ENCODE measurements at places on chromosomes 5 and 9.
A peak's percentile ranks its signal among the peaks of the same experiment; 100 is the strongest.

GRCh38 chr5:143638654-143639053 is 173.3 kb upstream of the HMHB1 start:
- DNase-seq: no peak

GRCh38 chr9:129415942-129416651 is 204.8 kb downstream of the C9orf50 start:
- DNase-seq: no peak

DNA sequence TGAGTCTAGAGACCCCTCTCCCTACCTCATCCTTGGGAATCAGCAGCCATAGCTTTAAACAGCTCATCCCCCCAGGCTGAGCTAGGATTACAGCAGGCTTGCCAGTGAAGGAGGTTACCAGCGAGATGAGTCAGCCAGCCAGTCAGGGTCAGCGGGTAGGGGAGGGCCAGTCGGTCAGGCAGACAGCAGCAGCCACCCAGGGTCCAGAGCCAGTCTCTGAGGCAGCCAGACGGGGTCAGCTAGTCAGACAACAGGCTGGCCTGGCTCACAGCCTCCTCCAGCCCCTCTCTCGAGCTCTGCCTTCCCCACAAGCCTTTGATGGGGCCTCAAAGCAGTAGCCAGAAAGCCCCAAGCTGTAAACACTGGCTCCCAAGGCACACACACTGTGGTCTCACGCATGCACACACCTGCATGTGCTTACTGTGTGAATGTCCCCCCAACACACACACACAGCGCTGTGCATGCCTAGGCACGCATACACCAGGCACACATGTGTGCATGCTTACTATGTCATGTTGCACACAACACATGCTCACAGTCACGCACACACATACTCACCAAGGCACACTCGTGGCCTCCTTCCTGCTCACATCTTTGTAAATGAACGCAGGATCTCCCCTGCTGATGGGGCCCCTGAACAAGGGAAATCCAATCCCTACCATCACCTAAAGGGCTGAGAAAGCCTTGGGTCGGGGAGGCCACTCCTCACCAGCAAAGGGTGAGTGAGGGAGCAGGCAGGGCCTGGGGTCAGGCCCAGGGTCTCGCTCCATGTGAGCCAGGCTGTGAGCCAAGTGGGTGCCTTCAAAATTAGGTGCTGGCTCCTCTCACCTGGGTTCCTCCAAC is 28.2 kb upstream of the CPLX2 start:
- DNase-seq: no peak

GRCh38 chr5:79809743-79810142 is 120.1 kb downstream of the CMYA5 start:
- DNase-seq: no peak

GRCh38 chr5:130110328-130110727 is 206.1 kb downstream of the CHSY3 start:
- DNase-seq: no peak

- no peak for DNase-seq
Measured at GRCh38 chr9:90044263-90044662, 439.5 kb downstream of the GADD45G start.

DNA sequence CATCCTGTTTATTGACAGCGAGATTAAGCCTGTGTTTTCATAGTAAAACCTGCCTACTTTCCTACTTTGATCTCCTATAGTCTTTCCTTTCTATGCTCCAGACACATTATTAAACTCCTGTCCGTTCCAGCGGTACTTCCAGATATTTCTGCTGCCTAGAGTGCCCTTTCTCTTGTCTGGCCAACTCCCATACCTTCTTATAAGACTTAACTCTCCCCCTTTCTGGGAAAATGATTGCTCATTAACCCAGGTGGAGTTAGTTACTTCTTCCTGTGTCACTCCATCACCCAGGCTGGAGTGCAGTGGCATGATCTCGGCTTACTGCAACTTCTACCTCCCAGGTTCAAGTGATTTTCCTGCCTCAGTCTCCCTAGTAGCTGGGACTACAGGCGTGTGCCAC is 33.1 kb downstream of the KDM4C start:
- no peak for DNase-seq

GRCh38 chr9:83707518-83707767 is 315 bp downstream of the UBQLN1 start:
- DNase-seq: no peak

DNA sequence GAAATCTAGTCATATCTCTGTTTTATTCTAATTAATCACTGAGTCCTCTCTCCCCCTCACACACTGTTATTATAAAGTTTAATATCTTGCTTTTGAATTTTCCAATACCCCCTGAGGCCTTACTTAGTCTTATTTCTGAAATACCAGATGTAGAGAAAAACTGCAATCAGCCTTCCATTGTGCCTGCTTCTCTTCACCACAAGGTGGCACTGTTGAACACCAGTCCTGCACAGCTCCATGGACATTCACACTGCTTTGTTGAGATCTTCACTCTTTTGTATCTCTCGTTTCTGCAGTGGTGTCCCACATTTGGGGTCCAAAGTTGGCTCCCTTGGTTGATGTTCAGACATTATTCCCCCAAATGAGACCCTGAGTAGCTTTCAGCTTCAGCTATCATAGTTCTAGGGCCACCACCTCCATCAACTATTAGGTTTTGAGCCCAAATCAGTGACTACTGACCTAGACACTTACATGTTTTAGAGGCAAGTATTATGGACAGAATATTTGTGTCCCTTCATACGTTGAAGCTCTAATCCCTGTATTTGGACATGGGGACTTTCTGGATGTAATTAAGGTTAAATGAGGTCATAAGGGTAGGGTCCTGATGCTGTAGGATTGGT is 24.3 kb downstream of the BOD1 start:
- DNase-seq: no peak

- no peak for DNase-seq
Measured at GRCh38 chr9:136696502-136696901, 9.2 kb upstream of the AGPAT2 start.

GRCh38 chr5:125408448-125409233 is 662.2 kb upstream of the ZNF608 start:
- no peak for DNase-seq

GRCh38 chr5:53169933-53170332 is 60.4 kb upstream of the MOCS2 start:
- no peak for DNase-seq

- no peak for DNase-seq
Measured at GRCh38 chr5:56176155-56176798, 56.9 kb downstream of the ANKRD55 start.

- no peak for DNase-seq
Measured at GRCh38 chr5:79983618-79984017, 7.4 kb downstream of the MTX3 start.

DNA sequence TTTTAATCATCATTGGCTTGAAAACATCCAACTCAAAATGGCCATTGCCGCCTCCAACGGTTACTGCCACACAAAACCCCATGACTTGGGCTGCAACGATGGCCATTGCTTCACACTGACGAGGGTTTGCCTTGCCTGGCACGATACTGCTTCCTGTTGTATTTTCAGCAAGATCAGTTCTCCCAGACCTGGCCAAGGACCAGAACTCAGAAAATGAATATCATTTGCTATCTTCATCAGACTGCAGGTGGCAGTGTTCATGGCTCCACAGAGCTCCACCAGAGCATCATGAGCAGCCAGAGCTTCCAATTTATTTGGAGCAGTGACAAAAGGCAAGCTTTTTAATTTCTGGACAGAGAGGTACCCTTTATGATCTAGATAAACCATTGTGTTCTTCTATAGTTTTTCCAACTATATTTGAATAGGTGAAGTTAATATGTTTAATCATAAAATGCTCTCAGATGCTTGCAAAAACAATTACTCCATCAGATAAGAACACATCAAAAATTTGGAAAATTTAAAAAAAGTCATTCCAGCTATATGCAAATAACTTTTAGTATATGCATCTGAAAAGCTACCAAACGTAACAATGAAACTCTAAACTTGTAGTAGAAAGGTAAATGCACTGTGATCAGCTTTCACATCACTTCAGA is 10.4 kb downstream of the AMACR start:
- no peak for DNase-seq

DNA sequence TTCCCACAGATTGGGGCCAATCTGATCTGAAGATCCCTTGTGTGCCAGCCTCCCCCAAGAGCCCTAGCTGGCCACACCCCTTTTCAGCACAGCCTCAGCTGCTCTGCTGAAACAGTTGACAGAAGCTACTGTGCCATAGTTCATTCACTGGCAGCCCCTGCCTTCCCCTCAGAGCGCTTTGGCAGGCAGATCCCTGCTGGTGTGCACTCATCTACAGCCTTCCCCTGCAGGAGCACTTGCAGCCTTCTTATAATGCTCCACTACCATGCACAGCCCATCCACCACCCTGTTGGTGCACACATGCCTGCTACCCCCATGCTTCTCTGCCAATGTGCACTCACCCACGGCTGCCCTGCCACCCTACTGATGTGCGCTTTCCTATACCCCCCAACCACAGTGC is 471.3 kb downstream of the MTRR start:
- DNase-seq: no peak

DNA sequence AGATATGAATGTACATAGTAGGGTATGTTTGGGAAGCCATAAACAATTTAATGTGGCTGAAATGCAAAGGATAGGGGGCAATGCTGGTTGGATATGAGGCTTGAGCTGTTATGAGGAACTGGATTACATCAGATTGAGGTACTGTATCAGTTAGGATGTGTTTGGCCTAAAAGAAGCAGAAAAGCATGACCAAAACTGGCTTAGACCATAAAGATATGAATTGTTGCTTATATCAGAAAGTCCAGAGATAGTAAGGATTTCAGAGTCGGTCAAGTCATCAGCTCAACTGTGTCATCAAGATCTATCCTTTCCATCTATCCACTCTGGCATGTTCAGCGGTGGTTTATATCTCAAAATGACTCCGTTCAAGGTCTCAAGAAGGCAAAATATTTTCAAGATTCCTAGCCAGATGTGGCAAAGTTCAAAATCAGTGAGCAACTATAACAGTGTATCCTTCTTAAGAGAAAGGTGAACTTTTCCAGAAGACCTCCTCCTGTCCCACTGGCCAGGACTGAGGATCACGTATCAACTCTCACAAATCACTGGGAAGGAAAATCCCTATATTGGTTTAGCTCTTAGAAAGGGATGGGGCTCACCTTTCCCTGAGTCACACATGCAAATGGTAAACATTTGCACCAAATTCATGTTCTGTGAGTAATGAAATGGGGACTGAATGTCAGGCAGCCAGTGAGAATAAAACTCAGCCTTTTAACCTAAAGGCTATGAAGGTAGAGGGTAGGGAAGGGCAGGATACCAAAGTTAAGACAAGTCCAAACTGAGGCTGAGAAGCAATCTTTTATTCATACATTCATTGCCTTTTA is 257.8 kb downstream of the TRIM32 start:
- no peak for DNase-seq

DNA sequence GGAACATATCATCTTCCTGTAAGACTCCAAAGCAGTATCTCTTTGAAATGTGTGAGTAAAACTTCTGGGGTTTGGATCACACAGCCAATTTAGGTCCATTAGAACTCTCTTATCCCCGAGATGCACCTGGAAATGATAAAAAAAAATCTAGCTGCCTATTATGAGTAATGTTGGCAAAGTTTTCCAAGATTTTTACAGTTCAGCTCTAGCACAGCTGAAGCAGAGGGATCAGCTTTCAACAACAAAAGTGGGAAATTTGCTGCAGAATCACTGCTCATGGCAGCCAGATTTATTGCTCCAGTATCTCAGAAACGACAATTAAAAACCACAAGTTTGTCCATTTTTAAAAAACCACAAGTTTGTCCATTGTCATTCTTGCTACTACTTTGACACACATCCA is 292.2 kb downstream of the IRX2 start:
- no peak for DNase-seq

- no peak for DNase-seq
Measured at GRCh38 chr5:112869948-112870347, 8.9 kb downstream of the SRP19 start.

GRCh38 chr9:134180786-134181647 is 16.7 kb upstream of the RNU6ATAC start:
- no peak for DNase-seq

DNA sequence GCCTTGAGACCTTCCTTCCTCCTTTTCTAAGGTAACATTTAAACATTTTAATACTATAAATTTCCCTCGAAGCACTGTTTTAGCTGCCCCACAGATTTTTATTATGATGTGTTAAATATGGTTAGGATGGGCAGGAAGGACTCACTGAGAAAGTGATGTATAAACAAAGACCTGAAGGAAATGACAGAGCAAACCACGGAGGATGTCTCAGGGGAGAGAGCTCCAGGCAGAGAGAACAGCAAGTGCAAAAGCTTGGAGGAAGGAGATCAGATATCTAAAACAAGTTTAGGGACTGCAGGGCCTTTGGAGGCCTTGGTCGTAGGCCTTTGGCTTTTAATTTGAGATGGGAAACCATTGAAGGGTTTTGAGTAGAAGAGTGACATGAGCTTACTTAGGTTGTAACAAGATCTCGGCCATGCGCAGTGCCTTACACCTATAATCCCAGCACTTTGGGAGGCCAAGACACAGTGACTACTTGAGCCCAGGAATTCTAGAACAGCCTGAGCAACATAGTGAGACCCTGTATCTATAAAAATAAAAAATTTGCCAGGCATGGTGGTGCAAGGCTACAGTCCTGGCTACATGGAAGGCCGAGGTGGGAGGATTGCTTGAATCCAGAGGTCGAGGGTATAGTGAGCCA is 35.5 kb upstream of the LRRTM2 start:
- DNase-seq: no peak

- no peak for DNase-seq
Measured at GRCh38 chr5:104646416-104646815, 1083.8 kb upstream of the NUDT12 start.

- DNase-seq: peak; percentile 28
Measured at GRCh38 chr9:122128007-122128968, 31.3 kb downstream of the NDUFA8 start.

Measured in activated effector memory CD4-positive, alpha-beta T cell treated with Interleukin-2 at 50 U/mL for 16 hours (primary cell).